AG10803 (cell line): ENCODE measurements at places on chromosomes 12 and 14.

- DNase-seq = no peak
Observed at GRCh38 chr12:102735104-102735503, 181.9 kb downstream of the PAH start.

DNA sequence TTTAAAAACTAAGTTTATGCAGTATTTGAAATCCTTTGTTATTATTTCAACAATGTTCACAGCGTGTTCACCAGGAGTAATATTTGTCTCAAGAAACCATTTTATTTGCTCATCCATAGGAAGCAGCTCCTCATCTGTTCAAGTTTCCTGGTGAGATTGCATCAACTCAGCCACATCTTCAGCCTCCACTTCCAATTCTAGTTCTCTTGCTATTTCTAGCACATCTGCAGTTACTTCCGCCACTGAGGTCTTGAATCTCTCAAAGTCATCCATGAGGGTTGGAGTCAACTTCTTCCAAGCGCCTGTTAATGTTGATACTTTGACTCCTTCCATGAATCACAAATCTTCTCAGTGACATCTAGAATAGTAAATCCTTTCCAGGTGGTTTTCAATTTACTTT lies 18.0 kb downstream of the CLEC9A start:
- DNase-seq = no peak

- no peak for DNase-seq
Observed at GRCh38 chr14:60514378-60514740, 5.4 kb downstream of the SIX6 start.

DNA sequence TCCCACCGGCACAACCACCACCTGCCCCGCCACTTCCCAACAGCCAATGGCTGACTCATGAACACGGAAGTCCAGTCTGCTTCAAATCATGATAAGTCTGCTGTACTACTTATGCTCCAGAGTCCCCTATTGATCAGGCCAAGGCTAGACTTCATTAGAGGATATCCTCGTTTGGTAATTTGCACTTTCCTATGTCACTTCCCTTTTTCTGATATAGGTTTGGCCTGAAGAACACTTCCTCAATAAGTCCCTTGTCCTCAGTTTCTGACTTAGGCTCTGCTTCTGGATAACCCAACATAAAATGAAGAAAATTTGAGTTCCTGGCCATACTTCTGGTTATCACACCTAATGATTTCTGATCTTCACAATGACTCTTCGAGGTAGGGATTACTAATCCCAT lies 45.3 kb downstream of the IFNG-AS1 start:
- DNase-seq = no peak

DNA sequence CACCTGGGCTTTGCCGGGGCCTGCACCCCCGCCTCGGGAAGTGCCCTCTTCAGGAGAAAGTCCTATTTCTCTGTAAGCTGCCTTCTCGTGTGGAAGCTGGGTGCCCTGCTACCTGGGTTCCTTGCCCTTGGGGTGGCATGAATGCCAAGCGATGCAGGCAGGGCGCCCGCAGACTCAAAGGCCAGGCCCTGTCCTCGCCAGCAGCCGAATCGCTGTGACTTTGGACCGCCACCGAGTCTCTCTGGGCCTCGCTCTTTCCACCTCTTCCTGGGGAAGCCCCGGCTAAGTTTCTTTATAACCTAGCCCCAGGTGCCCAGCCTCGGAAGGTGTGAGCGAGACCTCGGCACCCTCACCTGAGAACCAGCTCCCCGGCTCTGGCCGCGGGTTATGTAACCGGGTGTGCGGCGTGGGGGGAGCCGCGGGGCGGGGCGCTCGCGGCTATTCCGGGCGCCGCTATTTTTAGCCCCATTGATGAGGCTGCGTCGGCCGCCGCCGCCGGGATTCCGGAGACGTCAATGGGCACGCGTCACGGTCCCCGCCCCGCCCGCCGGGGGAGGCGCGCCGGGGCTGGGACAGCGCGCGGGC lies 14.6 kb upstream of the NR4A1 start:
- peak; percentile 78 for DNase-seq

DNA sequence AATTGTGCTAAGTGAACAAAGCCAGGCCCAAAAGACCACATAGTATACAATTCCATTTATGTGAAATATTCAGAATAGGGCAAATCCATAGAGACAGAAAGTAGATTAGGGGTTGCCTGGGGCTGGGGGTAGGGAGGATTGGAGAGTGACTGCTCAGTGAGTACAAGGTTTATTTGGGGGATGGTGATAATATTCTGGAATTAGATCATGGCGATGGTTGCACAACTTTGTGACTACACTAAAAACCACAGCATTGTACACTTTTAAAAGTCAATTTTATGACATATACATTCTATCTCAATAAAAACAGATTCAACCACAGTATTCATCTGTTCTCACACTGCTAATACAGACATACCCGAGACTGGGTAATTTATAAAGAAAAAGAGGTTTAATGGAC lies 68.7 kb upstream of the MAP1LC3B2 start:
- DNase-seq = peak; percentile 45

DNA sequence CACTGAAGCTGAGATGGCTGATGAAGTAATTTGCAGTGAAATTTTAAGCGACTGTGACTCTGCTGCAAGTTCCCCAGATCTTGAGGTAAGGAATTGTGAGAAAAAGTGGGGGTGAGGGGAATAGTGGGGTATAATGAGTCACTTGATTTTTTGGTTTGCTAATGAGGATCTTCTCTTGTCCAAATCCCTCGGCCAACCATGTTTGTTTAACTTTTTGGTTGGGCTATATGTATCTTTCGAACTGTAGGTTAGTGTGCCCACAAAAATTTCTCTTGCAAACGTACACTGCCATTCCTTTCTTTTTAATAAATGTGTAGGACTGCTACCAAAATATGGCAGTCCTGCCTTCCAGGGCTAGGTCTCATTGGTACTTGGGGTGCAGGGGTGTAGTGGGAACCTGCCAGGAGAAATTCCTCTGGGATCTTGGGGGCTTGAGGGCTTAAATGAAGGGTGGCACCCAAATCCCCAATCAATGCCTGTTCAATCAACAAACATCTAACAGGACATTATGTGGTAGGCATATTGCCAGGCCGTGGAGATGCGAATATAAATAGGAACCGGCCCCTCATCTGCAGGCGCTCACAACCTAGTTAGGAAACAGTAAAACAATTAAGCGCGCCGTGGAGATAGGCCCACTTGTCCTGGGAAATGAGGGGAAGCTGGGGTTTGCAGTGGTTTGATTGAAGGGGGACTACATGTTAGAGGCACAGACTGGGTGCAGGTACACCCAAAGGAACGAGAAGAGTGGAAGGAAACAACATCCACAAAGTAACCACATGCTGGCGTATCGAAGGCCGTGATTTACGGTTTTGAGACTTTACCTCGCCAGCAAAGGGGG lies 1.3 kb upstream of the PABPN1 start:
- no peak for DNase-seq

- peak; percentile 88 for DNase-seq
Observed at GRCh38 chr12:95653771-95654546, 102.7 kb upstream of the USP44 start.

GRCh38 chr12:55842681-55843429 lies at the start of gene MMP19:
MMP19 (minus strand) TSS chr12:55842936; CDS start chr12:55842830, 106 bp downstream.
- peak; percentile 79 for DNase-seq

DNA sequence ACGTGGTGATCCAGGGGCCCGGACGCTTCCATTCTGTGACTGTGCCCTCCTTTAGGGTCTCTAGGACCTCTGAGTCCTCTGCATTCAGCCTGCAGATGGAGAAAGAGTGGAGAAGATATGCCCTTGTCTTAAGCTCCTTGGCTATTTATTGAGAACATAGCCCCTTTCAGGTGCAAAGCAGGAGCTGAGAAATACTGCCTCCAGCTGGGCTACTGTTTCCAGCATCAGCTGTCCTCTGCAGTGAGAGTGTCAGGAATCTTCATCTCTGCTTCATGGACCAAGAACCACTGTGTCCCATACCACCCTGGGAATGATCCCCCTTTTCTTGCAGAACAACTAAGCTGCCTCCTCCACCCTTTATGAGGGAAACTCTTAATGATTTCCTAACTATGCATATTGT lies 47.8 kb upstream of the CEP83 start:
- DNase-seq = no peak

DNA sequence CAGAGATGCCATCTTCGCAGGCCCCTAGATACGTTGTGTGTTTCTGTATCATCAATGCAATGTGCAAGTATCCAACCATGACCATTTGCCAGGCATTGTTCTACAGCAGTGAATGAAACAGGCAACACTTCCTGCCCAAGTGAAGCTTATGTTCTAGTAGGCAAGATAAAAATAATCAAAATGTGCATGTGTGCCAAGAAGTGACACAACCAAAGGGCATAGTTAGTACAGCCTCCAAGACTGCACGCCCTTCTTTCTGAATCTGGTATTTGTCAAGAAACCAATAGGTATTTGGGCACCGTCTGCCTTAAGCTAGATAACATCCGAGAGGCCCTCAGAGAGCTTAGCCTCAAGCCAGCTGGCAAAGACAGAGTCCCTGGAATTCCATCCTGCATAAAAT lies 152.0 kb downstream of the TMEM132C start:
- no peak for DNase-seq
